ENCODE measurements at places on chromosomes 7 and 10.

GRCh38 chr7:157667261-157667660 is 330.5 kb downstream of the DNAJB6 start:
- no peak for DNase-seq

DNA sequence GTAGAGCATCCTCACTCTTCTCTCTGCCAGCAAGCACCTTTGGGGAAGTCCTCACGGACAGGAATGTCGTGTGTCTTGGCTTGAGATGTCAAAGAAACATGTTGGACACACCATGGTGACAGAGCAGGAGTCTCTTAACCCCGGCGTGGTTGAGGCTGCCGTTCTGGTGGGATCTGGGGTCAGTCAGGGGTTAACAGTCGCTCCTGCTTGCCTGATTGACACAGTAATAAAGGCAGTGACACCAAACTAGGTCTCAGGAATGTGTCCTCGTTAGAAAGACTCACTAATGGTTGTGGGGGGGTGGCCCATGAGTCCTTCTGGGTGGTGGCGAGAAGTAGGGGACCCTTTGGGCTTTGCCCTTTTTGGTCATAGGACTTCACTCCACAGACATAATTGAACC is 69.0 kb downstream of the TCF7L2 start:
- DNase-seq, result no peak

- DNase-seq, result no peak
These were observed 25.8 kb upstream of the LEP start for GRCh38 chr7:128215281-128215680.

GRCh38 chr10:48899781-48900180 is 39.9 kb downstream of the LRRC18 start:
- DNase-seq, result peak; percentile 17

DNA sequence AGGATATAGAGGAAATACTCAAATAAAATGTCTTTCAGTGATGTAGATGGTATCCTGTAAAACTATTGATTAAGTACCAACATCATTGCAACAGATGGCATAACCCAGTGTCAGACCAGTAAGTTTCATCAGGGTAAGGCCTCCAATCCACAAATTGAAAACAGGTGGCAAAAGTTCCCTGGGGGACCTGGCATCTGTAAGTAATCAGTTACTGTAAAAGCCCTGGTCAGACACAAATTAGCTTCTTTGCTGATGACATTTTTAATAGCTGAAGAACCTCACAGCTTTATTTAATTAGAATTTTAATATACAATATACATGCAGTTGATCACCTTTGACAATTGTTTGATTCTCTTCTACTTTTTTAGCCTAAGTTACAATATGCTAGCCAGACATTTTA is 152.5 kb downstream of the PLXDC2 start:
- DNase-seq, result no peak
